ENCODE measurements at places on chromosomes 11 and 22.

- no peak for DNase-seq
These were observed 74.2 kb downstream of the STIM1 start for GRCh38 chr11:3929649-3930048.

GRCh38 chr11:69113226-69113625 lies 42.5 kb upstream of the SMIM38 start:
- DNase-seq, result no peak

DNA sequence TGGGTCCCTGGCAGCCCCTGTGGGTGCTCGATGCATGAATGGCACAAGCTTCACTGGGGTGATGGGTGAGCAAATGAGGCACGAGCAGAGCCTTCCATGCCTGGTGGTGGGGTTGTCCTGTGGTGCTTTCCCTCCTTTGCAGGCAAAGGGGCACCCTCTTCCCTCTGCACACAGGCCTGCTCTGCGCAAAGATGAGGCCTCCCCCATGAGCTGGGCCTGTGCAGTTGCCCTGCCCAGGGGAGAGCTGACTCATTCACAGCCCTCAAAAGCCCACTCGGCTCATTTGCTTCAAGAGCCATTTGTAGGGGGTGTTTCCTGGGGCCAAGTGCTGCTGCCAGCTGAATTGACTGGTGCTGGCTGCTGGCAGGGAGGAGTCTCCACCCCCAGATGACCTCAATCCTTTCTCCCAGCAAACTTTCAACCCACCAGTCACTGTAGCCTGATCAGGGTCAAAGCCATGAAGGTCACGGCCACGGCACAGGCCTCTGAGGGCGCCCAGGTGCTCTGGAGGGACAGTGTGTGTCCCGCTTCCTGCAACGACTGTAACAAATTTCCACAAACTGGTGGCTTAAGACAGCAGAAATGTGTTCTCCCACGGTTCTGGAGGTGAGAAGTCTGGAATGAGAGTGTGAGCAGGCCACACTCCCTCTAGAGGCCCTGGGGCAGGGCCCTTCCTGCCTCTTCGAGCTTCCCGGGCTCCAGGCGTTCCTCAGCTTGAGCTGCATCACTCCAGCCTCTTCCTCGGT lies 48.8 kb upstream of the ANO1 start:
- peak; percentile 6 for DNase-seq

DNA sequence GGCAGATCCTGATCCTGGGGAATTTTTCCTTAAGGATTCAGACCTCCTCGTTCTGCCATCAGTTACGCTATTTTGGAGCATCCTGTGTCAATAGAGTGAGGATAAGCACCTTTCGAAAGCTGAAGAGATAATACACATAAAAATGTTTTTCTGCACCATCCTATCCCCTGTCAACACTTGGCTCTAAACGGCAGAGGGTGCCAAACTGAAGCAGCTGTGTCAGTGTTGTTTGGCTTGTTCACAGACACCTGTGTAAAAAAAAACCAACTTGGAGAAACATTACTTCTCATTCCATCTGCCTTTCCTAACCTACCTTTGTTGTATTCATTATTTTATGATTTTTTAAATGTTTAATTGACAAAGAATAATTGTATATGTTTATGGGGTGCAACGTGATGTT lies 417.0 kb upstream of the DDI1 start:
- DNase-seq, result no peak

DNA sequence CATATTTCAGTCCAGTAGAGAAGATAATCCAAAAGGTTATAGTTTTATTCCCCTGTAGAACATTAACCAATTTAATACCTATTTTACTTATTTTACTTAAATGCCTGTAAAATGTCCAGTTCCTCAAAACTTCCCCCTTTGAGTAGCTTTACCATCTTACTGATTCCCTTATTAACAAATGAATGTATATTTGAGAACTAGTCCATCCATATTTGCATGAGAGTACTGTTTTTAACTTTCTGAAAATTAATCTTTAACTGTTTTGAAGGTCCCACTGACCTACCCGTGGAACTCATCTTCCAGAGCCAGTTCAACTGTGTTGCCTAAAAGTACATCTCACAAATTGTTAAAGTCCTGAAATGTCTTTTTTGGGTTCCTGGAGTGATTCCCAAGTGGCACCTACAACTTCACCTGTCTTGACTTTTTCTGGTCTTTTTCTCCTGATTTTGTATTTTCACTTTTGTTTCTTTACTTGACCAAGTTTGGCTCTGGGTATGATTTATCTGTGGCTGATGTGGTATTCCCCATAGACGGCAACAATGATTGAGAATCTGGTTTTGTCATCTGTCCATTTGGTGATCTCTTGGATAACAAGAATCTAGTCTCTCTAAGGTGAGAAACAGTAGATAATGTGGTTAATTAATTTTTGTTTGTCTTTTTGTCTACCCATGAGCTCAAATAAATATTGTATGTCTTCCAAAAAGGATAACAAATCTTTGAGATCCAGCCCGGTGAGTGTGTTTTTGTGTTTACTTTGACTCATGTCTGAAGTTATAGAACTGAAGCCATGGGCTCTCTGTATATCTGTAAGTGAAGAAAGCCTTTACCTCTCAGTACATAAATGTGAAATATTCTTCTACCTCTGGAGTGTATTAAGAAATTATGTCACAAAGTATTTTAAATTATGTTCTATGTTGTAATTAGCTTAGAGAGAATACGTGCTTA lies 174.2 kb downstream of the ETS1 start:
- peak; percentile 25 for DNase-seq

DNA sequence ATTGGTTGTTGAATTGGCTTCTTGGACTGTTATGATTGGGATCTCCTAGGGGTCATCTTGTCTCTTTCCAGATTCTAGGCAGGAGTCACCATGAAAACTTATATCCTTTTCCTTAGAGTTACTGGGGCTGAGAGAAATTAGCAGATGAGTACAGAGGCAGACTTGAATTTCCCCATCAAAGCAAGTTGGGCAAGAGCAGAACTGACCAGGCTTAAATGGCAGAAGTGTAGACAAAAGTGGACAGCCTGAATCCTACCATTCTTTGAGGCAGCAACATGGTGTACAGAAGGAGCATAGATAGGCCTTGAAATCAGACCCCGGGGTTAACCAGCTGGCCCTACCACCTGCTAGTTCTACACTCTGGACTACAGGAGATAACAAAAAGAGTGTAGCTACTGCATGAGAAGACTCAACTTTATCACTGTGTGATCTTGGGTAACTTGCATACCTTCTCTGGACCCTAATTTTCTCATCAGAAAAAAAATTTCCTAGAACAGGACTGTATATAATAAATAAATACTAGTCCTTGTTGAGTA lies 427.4 kb upstream of the CADM1 start:
- DNase-seq, result no peak

DNA sequence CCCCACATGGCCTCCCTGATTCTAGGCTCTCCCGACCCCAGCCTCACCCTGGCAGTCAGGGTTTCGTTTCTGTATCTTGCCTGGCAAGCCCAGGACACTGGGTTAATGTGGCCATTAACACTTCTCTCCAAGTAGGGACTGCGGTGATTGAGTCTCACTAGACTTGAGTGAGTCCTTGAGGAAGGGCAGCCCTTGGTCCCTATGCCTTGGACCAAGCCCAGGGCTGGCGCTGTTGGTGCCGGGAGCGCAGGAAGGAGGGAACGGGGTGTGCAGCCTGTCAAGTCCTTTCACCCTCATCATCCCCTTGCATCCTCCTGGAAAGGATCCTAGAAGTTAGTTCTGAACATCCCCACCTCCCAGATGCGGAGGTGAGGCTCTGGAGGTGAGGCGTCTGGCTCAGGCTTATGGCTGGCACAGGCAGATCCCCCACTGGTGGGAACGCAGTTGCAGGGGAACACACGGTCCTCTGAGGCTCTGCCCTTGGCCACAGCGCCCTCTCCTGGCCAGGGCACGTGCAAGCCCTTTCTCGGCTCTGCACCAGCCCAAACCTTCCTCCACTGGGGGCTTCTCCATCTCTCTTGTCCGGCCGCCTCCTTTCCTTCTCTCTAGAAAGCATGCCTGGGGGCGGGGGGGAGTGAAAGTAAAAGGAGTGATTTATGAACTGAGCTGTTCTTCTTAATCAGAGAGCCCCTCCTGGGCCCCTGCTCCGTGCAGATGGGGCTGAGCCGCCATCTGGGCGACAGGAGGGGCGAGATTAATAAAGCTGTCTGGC lies 56.7 kb downstream of the TP53I11 start:
- peak; percentile 76 for DNase-seq

DNA sequence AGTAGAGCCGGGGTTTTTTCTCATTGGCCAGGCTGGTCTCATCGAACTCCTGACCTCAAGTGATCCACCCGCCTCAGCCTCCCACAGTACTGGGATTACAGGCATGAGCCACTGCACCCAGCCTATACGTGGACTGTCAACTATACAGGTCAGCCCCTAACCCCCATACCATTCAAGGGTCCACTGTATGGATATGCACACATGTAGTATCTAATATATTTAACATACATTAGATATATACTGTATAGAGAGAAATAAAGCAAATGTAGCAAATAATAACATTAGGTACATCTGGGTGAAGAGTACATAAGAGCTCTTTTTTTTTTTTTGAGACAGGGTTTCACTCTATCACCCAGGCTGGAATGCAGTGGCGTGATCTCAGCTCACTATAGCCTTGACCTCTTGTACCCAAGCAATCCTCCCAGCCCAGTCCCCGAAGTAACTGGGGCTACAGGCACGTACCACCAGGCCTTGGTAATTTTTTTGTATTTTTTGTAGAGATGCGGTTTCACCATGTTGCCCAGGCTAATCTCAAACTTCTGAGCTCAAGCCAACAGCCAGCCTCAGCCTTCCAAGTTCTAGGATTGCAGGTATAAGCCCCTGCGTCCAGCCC lies 1.5 kb upstream of the ATP5MGL start:
- DNase-seq, result no peak

- DNase-seq, result no peak
These were observed 103.2 kb downstream of the ZBTB16 start for GRCh38 chr11:114162719-114163123.

DNA sequence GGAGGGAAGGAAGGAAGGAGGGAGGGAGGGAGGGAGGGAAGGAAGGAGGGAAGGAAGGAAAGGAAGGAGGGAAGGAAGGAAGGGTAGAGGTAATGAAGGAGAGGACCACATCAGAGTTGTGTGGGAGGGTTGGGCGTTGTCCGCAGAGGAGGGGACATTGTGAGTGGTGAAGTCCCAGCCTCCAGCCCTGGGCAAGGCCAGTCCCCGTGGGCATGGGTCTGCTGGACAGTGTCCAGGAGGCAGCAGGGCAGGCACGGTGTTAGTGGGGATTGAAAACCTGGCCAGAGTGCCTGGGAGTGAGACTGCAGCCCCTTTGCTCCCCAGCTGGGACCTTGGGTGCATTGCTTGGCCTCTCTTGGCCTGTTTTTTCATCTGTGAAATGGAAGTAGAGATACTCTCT lies 1462.3 kb downstream of the BRD1 start:
- DNase-seq, result no peak

DNA sequence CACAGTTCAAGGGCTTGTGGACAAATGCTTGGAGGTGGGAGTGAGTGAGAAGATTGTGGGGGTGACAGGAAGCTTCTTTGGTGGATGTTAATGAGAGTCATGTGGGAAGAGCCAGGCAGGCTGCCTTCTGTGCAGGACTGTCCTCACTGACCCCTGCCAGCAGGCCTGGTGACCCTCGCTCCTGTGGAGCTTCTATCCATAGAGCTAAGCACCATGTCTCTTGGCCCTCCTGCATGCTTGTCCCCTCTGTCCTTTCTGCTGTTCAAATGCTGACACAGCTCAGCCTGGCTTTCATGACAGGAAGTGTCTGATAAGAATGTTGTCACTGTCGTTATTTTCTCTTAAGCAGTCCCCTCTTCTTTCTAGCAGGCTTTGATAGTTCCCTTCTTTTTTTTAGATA lies 37.6 kb downstream of the NAT10 start:
- DNase-seq, result no peak

DNA sequence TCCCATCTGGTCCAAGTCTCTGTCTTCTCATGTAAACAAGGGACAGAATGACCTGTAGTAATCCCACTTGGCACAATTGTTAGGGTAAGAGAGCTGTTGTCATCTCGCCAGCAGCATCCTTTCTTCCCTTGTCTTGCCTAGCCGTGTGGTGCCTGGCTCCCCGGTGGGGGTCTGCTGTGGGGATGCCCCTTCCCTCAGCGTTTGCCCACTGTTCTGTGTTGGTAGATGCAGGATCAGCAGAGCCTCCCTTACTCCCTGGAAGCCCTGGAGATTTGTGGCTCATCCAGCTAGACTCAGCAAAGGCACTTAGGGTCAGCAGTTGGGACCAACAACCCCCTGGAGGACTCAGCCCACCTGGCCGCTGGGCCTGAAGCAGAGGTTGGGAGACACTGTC lies 13.0 kb downstream of the ACO2 start:
- DNase-seq, result no peak

DNA sequence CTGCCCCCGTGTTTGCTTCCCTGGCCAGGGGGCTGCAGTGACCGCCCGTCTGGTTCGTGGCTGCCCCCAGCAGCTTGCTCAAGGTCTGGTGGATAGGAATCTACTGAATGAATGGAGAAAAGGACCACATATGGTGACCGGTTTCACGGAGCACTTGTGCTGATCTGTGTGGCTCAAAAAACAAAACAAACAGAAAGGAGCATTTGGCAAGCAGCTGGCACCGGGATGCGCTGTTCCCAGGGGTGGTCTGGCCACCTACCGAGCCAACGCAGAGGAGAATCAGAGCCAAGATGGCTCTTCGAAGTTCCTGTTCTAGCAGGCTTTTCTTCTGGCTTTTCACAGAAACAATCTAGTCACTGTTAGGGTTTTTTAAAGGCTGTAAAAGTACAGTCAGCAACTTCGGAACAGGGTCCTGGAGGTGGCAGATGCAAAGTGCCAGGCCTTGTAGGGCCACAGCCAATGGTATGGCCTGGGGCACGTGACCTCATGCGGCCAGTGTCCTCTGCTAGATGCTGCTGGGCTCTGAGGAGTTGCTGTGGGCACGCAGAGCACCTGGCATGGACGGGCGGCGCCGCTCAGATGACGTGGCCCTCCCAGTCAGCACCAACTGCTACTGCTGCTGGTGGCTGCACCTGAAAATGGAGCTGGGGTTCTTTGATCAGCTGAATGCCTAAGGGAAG lies 27.3 kb upstream of the PACSIN2 start:
- no peak for DNase-seq

GRCh38 chr11:34890812-34891211 lies 25.4 kb downstream of the APIP start:
- peak; percentile 16 for DNase-seq

DNA sequence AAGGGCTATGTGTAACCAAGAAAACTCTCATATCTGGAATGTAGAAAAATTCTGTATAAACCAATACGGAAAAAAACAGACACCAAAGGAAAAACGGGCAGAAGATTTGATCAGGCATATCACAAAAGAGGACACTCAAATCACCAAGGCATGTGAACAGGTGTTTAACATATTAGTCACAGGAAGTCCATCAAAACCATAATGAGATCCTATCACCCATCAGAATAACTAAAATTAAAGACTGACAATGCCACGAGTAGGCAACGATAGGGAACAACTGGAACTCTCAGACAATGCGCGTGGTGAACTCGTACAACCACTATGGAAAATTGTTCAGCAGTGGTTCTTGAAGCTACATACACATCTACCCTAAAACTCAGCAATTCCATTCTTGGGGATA lies 94.5 kb downstream of the MICAL3 start:
- DNase-seq, result no peak

GRCh38 chr11:117839380-117839881 lies 14.9 kb upstream of the FXYD2 start:
- no peak for DNase-seq

- DNase-seq, result no peak
These were observed 421.4 kb upstream of the CADM1 start for GRCh38 chr11:115925568-115926090.

- no peak for DNase-seq
These were observed 810.7 kb downstream of the BRD1 start for GRCh38 chr22:49016909-49017481.

All from GM13977 (cell line).